ENCODE measurements at places on chromosomes 7 and 10. TPM values are rescaled to one million over a fixed set of nuclear protein-coding genes. Genes with fewer than 3 reads are reported as not detected.

Gene GFRA1
- 4.7 TPM for total RNA-seq

Gene PDK4
- 11.7 TPM for total RNA-seq

Gene GPR22
- total RNA-seq: 226 TPM

Gene TMEM229A
- 1.7 TPM for total RNA-seq

Gene LIPJ
- 3.4 TPM for total RNA-seq

Gene TAS2R3
- 2.5 TPM for total RNA-seq

Gene HTRA1
- total RNA-seq: 58.5 TPM

Gene SPDYE1
- not detected for total RNA-seq

Gene PBLD
- total RNA-seq: 7.0 TPM

Gene ASB10
- total RNA-seq: not detected

Gene ATE1
- total RNA-seq: 73.3 TPM

Gene HUS1
- total RNA-seq: 21.1 TPM

Gene CBX3
- 201 TPM for total RNA-seq

Gene SFRP5
- 0.62 TPM for total RNA-seq

Gene ZNF853
- 23.6 TPM for total RNA-seq

Gene ABCC2
- 0.16 TPM for total RNA-seq

Gene STK31
- total RNA-seq: 38.8 TPM

Gene HPSE2
- total RNA-seq: not detected

Gene PLAU
- total RNA-seq: 0.94 TPM

Gene HERPUD2
- total RNA-seq: 22.5 TPM

Gene LAMB1
- total RNA-seq: 31.4 TPM

Gene RARRES2
- total RNA-seq: 6.2 TPM

Gene GPR158
- 6.1 TPM for total RNA-seq

Gene MYO1G
- total RNA-seq: 0.47 TPM

Gene SEMA3C
- total RNA-seq: 289 TPM

Gene DPP6
- 36.7 TPM for total RNA-seq

Gene AKR1C1
- 36.8 TPM for total RNA-seq

Gene ANKRD1
- not detected for total RNA-seq

Gene OR2A5
- not detected for total RNA-seq

Gene PHYH
- 9.8 TPM for total RNA-seq

Gene FRG2B
- not detected for total RNA-seq

Gene HTR7
- 8.0 TPM for total RNA-seq

Gene C10orf95
- total RNA-seq: not detected

Gene CALN1
- 45.5 TPM for total RNA-seq

Gene CHAT
- 0.62 TPM for total RNA-seq

Gene CRTAC1
- 11.2 TPM for total RNA-seq

Gene PPRC1
- total RNA-seq: 8.4 TPM

Gene OPN1SW
- total RNA-seq: not detected

Gene TMEM213
- total RNA-seq: not detected

Gene CLDN4
- 0.31 TPM for total RNA-seq
